Small intestine (tissue), 16 donors: ENCODE measurements at places on chromosomes 2 and 18.

DNA sequence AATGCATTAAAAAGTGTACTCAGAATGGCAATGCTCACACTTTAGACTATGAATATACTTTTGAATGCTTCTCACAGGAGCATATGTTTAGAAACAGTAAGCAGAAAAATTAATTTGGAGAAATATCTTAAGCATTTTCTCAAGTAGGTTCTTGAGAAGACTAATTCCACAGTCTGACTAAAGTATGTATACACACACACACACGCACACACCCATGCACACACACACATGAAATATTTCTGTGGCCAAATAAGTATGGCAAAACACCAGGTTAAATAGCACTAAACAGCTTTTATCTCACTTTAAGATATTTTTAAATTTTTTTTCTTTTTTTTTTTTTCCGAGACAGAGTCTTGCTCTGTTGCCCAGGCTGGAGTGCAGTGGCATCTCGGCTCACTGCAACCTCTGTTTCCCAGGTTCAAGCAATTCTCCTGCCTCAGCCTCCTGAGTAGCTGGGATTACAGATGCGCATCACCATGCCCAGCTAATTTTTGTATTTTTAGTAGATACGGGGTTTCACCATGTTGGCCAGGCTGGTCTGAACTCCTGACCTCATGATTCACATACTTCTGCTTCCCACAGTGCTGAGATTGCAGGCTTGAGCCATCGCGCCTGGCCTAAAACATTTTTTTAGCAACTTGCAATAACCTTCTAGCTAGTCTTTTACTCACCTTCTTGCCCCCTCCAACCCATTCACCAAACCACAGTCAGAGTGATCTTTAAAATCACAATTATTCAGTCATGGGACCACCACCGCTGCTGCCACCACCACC, 67.5 kb upstream of the SCG2 start:
- no peak for DNase-seq

DNA sequence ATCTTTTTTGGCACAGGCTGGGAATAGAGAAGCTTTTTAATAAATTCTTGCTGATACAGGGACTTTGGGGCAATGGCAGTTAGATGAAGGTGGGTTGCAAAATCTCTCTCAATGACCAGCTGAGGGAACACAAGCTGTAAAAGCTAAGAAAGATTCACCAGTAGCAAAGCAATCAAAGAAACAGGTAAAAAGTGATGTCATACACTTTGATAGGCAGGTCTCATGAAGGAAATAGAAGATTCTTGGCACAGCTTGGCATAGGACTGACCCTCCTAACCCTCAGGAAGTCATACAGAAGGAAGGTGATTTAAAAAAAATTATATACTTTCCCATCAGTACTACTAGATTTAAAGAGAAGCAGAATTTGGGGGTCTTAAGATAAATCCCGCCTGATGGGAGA, 263.6 kb downstream of the LPIN1 start:
- no peak for DNase-seq

- no peak for DNase-seq
Measured at GRCh38 chr18:50734342-50734741, 85.5 kb downstream of the MRO start.

GRCh38 chr2:61045226-61045625, 20.4 kb upstream of the SANBR start:
- no peak for DNase-seq

- DNase-seq: no peak
Measured at GRCh38 chr2:108575132-108575966, 41.1 kb downstream of the LIMS1 start.

GRCh38 chr2:214800180-214800579, 9.3 kb downstream of the BARD1 start:
- DNase-seq: no peak

- DNase-seq: no peak
Measured at GRCh38 chr2:85458601-85459563, 40.4 kb downstream of the SH2D6 start.

DNA sequence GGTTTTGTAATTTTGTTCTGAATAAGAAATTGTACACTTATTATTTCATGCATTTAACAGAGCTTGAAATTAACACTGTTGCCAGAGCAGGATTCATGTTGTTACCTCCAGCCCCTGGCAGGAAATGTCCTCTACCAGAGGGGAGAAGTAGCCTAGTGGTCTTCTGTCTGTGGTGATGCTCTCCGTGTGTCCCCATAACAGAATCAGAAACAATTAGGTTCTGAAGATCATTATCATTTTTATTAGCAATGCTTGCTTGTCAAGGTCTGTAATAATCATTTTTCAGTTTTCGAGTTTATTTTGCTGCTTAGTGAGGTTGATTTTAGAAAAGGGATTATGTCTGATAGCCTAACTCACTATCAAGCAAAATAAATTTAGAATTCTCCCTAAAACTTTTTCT, 116.6 kb upstream of the CNTNAP5 start:
- DNase-seq: no peak

DNA sequence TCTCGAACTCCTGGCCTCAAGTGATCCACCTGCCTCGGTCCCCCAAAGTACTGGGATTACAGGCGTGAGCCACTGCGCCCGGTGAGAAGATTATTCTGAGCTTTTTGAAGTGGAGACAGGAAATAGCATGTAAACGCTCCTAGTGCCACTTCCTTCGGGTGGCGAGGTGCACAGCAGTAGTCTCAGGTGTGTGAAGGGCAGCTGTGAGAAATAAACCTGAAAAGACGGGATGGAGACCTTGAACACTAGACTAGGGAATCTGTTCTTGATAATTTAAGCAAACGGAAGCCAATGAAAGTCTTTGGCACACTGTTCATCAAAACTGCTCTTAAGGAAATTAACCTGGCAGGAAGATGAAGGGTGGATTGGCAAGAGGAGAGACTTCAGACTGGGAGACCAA, 439 bp upstream of the PLEKHH2 start:
- DNase-seq: no peak

DNA sequence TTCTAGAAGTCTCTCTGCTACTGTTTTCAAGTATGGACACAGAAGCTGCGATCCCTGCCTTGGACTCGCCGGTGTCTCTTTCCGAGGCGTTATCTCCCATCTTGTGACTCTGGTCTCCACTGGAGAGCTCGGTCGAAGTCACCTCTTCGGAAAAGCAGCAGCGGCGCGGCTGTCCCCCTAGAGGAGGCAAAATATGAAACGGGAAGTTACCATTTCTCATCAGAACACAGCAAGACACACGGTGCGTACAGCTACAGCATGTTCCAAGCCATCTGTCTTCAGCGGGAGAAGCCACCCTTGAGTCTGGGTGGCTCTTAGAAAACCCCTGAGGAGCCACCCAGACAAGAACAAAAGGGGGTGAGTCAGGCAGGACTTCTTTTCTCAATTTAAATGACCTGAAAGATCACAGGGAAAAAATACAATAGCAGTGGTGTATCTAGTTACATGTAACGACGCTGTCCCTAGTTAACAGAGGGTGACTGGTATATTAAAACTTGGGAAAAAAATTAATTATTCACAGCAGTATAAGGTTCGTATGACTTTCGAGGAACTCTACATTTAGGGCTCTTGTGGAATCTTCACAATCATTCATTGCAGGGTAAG, 114.8 kb downstream of the ZNF516 start:
- DNase-seq: no peak

GRCh38 chr18:32389858-32390257, 80.8 kb downstream of the GAREM1 start:
- DNase-seq: peak; percentile 69

DNA sequence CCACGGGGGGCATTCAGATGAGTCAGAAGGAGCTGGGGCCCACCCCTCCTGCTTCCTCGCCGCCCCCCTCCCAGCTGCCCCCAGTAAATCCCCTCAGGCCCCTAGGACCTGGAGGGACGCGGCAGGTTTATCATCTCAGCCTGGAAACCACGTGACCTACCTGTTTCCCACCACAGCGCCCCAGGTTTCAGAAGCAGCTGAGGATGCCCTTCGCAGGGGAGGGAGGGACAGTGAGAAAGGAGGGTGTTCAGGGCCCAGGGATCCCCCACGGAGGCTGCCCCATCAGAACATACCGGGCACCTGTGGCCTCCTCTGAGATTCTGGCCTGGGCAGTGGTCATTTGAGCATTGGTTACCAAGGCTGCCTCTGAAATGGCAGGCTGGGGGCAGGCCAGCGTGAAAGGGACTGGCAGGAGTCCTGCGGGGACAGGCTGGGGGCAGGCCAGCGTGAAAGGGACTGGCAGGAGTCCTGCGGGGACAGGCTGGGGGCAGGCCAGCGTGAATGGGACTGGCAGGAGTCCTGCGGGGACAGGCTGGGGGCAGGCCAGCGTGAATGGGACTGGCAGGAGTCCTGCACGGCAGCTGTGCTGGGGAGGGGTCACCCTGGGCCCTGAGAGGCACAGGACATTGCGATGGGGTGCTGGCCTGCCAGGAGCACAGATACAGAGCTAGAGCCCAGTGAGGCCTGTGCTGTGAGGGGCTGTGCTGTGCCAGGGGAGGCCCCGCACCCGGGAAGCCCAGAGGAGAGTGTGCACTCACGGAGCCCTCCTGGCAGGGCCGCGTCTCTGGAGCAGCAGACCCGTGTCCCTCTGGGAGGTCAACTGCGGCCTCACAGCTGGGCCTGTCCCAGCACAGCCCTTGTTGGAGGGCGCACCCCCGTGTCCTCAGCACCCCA, 1.6 kb downstream of the NEU4 start:
- no peak for DNase-seq

DNA sequence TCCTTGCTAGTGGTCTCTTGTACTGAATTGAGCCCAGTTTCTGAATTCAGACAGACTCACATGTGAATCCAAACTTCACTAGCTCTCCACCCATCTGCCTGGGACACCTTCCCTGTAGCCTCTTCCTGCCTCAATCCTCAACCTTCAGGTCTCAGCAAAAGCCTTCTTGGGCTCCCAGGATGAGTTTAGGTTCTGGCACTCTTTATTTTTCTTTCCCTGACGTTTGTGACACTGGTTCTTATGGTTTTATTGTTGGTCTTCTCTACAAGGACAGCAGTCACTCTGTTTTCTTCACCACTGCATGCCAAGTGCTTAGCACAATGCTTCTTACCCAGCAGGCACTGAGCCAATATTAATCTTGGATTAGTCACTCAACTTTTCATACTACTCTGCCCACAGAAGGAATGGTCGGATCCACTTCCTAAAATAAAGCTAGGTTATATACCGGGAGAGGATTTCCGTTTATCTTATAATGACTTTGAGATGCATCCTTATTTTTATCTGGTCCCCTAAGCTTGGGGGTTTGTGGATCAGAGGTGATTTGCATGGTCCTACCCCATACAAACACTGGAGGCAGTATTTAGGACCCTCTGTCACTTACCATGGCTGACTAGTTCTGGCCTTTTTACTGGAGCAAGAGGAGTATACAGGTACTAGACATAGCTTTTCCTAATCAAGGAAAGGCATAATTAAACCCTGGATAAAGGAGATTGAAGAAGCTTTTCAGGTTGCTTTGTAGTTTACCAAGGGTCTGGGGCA, 186.3 kb downstream of the MYCN start:
- peak; percentile 80 for DNase-seq

DNA sequence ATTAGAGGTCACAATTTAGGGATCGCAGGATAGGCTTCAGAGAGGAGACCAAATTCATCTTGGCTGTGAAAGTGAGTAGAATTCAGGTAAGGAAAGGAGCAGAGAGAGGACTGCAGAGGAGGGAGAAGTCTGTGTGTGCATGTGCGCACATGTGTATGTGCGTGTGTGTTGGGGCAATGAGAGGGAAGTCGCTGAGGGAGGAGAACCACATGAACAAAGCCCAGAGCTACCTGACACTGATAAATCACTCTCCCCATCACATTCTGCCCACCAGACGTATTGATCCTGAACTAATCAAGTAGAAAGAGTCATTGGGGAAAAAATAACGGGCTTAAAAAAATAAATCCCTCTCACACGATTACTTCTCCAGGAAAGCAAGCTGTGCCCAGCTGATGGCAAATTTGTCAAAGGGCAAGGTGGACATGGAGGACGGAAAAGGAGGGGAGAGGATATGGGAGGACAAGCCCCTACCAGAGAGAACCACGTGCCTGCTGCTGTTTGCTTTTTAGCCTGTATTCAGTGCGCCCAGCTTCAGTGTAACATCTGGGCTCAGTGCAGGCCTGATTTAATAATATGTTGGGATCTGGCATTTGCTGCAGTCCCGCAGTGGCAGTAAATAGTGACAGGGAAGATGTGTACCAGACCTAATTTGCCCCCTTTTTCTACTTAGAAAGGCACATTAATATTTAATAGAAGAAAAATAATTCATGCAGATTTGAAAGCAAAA, 307.5 kb downstream of the C1D start:
- DNase-seq: no peak

GRCh38 chr18:27695503-27695902, 481.4 kb downstream of the CDH2 start:
- no peak for DNase-seq

- DNase-seq: no peak
Measured at GRCh38 chr2:235170016-235170415, 218.2 kb downstream of the SH3BP4 start.

- DNase-seq: no peak
Measured at GRCh38 chr2:151363709-151364108, 6.3 kb downstream of the TNFAIP6 start.

GRCh38 chr2:171086352-171087290, 74.1 kb downstream of the TLK1 start:
- DNase-seq: peak; percentile 55

- DNase-seq: no peak
Measured at GRCh38 chr2:15116830-15117229, 444.3 kb downstream of the NBAS start.

GRCh38 chr2:226475650-226476049, 324.0 kb downstream of the IRS1 start:
- DNase-seq: peak; percentile 24

GRCh38 chr2:85019121-85019520, 48.2 kb downstream of the KCMF1 start:
- DNase-seq: peak; percentile 20

DNA sequence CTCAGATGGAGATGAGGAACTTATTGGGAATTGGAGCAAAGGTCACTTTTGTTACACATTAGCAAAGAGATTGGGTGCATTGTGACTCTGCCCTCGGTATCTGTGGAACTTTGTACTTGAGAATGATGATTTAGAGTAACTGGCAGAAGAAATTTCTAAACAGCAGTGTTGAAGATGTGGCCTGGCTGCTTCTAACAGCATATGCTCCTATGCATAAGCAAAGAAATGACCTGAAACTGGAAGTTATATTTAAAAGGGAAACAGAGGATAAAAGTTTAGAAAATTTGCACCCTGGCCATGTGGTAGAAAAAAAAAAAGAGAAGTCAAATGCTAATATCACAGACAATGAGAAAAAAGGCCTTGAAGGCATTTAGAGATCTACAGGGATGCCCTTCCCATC, 256.8 kb upstream of the ZC3H15 start:
- peak; percentile 63 for DNase-seq

DNA sequence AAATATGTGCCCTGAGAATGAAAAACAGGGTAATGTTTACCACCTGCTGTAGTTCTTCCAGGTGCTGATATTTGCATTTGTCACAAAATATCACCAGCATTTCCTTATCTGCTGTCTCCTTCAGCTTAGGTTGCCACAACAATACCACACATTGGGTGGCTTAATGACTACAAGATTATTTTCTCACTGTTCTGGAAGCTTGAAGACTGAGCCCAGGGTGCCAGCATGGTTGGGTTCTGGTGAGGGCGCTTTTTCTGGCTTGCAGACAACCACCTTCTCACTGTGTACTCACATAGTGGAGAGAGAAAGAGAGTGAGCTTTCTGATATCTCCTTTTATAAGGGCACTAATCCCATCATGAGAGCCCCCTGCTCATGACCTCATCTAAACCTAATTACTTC, 407.5 kb upstream of the RGPD4 start:
- DNase-seq: no peak

GRCh38 chr2:69123182-69123581, 110.2 kb downstream of the ANTXR1 start:
- DNase-seq: no peak

- peak; percentile 14 for DNase-seq
Measured at GRCh38 chr18:45764000-45764686, 40.2 kb downstream of the SLC14A1 start.
